Kidney glomerular epithelial cell (primary cell): ENCODE measurements at places on chromosomes 3 and 15.
A peak's percentile ranks its signal among the peaks of the same experiment; 100 is the strongest.

GRCh38 chr15:31461375-31461774, 134.7 kb downstream of the KLF13 start:
- no peak for DNase-seq

DNA sequence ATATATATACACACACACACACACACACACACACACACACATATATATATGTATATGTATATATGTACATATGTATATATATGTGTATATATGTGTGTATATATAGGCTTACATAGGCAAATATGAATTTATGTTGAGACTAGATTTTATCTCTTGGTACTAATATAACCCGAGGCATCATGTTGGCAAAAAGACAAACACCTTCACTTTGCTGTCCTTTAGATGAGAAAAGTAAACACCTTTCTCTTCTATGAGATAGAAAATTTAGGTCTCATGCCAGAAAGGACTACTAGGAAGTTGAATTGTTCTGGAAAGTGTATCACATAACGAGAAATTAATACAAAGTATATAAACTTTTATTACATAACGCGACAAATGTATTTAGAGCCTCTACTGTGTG, 19.6 kb upstream of the LEO1 start:
- no peak for DNase-seq

GRCh38 chr3:136305879-136306278, 55.7 kb downstream of the PCCB start:
- no peak for DNase-seq

- peak; percentile 30 for DNase-seq
Observed at GRCh38 chr15:70974004-70974832, 81.6 kb downstream of the LRRC49 start.

GRCh38 chr3:56459104-56459496, 9.2 kb downstream of the ERC2 start:
- no peak for DNase-seq

DNA sequence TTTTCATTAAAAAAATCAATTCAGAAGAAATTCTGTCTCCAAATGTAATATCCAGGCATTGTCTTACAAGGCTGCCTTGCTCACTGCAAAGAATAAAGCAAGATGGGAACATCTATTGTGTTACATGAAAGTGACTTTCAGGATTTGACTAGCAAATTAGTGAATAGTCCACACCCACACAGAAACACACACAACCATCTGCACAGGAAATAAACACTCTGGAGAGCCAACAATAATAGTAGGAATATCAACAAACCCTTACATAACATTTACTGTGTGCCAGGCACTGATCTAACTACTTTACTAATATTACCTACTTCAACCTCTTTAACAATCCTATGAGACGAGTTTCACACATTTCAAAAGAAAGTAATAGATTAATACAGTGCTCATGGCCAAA, 28.9 kb upstream of the ZNF385D start:
- DNase-seq = no peak

DNA sequence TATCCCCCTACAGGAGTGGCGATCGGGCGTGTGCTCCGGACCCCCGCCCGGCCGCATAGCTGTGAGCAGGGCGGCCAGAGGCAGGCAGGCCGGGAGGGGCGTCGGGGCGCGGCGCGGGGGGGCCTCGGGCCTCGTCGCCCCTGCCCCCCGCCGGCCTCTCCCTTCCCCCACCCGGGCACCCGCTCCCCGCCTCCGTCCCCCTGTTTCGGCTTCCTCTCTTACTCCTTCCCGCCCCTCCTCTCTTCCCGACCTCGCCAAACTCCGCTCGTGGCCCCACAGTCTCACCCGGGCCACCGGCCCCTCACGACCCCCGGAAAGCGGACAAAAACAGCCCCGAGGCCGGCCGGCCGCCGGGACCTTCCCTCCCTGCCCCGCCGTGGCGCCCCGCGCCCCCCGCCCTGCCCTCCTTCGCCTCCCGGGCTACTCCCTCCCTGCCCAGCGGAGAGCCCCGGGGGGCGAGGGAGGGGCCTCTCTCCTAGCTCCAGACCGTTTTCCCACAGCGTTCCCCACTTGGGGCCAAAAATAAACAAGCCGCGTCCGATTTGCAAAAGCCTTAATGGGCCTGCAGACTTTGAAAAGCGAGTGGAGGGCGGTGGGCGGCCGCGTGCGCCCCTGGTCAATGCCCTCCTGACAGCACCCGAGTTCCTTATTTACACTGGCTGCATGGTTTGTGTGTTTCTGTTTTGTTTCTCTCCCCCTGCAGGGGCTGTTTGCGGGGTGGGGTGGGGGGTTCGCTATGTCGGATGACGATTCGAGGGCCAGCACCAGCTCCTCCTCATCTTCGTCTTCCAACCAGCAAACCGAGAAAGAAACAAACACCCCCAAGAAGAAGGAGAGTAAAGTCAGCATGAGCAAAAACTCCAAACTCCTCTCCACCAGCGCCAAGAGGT, 1.0 kb downstream of the UBE2E1 start:
- DNase-seq = no peak

DNA sequence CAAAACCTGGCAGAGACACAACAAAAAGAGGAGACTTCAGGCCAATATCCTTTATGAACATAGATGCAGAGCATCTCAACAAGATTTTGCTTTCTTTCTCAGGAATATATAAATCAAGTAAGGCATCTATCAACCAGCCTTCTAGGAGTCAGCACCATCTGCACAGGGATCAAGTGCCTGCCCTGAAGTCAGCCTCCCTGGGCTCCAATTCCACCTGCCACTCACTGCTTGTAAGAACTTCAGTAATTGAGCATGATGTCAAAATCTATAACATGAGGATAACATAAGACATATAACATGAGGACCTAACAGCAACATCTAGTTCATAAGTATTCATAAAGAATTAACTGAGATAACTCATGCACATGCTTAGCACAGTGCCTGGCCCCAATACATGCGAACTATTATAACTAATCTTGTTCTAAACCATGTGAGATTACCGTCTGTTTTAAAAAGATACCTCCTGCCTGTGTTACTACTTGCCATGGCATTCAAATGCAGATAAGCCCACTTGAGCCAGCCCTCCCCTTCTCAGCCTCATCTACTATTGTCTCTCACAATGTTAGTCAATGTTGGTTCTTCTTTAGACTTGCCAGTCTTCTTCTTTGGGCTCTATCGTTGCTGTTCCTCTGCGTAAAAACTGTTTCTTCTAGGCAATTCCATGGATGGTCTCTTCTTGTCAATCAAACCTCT, 91.6 kb downstream of the PLD1 start:
- no peak for DNase-seq
